ENCODE measurements at places on chromosomes 1 and 21.
A peak's percentile ranks its signal among the peaks of the same experiment; 100 is the strongest.

- DNase-seq, result no peak
These were observed 1269.6 kb upstream of the ADGRL2 start for GRCh38 chr1:80531182-80531581.

DNA sequence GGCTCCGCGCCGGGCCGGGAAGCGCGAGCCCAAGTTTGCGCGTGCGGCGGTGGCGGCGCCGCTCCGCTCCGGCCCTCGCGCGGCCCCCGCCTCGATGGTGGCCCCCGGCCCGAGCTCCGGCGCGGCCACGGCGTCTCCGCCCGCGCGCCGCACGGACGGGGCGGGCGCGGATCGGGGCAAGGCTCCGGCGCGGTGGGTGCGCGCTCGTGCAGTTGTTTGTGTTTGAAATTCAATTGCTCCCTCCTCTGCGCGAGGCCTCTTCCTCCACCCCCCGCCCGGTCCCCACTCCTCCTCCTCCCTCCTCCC, at the start of gene HDGF:
Gene HDGF, minus strand, starts transcription at position 225 of the 306 bp plus-strand sequence. CDS start 246 bp downstream, outside the sequence.
- no peak for DNase-seq

DNA sequence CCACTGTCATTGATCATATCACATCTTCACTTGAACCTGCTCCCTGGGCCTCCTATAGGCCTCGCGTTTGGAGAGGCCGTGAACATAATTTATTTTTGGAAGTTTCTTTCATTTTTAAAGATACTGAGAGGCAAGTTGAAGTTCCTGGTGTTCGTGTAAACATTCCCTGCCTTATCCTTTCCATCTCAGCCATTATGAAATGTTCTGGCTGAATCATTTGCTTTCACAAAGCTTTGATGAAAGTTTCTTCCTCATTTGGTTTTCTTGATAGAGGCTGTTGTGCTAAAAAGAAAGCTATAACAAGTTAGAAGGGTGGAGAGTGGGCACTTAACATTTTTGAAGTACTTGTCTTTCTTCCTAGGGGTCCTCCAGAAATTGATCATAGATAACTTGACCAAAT, 15.5 kb downstream of the CAMTA1 start:
- DNase-seq, result no peak

DNA sequence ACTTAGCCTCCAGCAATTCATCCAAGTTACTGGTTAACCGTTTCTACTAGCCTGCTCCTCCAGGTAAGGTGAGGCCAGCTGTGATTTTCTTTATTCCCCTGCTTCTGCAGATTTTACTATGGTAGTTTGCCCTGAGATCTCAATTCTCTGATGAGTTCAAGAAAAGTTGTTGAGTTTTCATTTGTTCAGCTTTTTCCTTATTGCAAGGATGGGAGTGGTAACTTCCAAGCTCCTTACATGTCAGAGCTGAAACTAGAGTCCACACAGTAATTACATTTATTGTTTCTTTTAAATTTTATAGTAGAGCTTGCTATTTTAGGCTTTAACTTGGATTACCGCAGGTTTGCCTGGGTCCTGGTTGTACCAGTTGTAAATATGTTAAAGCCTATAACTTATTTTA, 76.9 kb upstream of the ZRANB2 start:
- no peak for DNase-seq

- DNase-seq, result no peak
These were observed 182.0 kb upstream of the C21orf91 start for GRCh38 chr21:18000981-18001686.

DNA sequence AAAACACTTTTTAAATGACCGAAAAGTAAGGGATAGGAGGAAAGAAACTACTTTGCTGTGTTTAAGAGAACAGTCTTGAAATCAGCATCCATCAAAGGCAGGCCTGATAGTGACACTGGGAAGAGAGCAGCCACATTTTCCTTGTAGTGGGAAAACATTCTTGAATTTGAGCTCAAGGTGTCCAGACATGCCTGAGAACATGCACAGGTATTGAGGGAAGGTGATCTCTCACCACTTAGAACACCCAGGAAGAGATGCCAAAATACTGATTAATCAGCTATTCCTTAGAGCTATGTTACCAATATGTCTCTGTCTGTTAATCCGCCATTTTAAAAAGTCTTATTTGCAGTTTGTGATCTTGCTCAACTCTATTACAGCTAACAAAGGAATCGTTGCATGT, 25.9 kb downstream of the IL12RB2 start:
- DNase-seq, result no peak

- DNase-seq, result no peak
These were observed 437.0 kb downstream of the SIPA1L2 start for GRCh38 chr1:232192781-232193450.

DNA sequence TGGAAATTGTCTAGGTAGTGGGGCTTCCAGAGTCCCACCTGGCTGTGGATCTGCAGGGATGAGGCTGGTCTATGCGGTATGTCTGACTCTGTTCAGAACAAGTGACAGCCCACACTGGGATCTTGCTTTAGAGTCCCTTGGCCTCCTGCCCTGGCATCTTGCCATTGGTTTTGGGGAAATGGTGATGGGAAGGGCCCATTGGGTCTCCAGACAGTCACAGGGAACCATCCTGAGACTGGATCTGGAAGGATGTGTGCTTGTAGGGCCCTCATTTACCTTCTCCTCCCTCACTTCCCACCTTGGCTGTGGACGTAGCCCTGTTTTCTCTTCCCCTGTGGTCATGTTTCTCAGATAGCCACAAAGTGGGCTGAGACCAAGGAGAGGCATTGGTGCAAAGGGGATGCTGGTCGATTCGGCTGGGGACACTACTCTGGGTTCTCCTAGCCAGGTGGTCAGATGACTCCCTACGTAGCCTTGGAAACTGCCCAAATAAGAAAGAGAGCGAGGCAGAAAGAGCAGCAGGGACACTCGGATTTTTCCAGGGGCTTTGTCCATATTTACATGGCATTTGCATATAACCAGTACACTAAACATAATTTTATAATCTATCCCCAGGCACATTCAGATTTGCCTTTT, 15.1 kb downstream of the SOX13 start:
- no peak for DNase-seq

DNA sequence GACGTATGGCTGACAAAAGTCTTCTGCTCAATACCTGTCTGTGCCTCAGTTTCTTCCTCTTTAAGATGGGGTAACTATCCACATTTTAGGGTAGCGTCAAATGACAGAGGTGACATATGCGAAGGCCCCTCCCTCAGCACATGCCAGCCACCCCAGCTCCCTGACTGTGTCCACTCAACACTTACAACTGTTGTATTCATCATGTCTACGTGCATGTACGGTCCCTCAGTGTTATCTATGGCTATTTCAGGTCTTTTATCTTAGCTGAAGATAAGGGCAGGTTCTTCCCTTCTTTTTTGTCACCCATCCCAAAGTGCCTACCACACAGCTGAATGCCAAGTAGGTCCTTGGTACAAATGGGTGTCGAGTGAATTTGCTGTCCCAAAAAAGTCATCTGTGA, 8.3 kb upstream of the C1orf198 start:
- no peak for DNase-seq

- peak; percentile 69 for DNase-seq
These were observed 299 bp upstream of the PROX1 start for GRCh38 chr1:213987422-213987926.

DNA sequence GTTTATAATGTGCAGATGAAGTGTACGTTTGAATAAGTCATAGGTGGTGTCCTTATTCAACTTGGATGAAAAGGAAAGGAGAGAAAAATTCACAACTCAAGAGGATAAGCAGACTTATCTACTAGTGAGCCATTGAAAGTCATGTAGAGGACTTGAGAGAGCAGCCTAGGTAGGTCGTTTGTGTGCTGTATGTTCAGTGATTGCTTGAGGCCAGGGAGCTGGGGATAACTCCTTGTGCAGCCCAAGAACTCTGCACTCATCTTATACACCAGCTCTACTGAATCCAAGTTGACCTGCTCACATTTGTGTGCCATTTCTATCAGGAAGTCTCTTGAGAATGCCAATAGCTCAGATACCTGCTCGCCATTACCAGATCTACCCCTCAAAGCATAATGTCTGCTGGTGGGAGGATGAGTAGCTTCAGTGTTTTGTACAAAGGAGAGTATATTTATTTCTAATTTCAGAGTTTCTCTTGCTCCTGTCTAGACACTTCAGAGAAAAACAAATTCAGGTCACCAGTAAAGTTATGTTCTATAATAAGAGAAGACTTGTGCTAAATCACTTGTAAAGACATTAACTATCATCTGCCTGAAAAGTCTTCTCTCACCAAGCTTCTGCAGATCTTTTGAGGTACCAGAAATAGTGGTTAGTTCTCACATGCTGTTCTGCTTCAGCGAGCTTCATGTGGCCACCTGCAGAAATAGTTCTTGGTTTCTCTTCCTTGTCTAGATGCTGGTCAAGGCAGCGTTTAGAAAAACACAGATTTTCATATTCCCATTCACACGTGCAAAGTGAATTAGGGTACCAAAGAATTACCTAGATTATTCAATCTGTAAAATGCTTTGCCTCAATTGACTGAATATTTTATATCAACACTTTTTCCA, 10.8 kb downstream of the S1PR1 start:
- no peak for DNase-seq

DNA sequence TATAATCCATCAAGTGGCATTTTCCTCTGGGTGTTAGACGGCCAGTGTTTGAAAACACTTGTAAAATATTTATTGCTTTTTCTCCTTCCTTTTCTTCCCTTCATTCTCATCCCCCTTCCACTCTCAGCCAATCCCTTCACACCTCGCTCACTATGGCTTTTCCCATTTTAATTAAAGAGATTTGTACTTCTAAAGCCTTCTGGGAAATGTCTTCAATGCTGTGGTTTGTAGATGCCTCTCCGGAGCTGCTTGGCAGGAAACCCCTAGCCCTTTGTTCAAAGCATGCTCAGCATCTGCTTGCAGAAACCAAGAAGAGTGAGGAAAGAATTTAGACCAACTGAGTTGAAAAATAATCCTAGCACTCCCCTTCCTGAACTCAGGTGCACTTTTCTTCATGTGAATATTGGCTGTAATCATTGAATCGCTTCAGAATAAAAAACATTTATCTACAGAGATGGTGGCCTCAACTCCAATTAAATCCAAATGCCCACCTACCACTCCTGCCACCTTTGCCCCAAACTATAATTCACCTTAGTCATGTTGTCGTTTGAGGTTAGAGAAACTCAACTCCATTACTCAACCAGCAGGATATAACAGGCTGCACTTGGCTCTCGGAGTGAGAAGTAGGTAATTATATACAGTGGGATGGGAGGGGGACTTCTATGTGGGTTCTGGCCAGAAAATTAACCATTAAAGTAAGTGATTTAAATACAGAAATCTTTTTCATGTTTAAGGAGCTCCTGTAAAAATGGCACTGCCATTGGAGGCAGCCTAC, 659.4 kb upstream of the CAMK1G start:
- DNase-seq, result no peak

GRCh38 chr1:225855503-225856300, 26.5 kb downstream of the TMEM63A start:
- no peak for DNase-seq

DNA sequence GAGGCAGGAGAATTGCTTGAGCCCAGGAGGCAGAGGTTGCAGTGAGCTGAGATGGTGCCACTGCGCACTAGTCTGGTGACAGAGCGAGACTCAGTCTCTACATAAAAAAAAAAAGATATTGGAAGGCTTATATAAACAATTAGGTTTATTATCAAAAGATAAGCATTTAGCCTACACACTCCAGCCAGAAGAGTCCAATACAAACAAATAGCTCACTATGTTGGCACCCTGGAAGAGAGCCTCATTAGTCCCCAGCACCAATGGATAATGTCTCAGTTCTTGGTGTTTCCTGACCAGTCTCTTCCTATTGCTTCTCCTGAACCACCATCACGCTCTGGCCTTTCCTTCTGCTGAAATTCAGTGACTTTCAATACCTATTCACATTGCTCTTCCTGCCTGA, 48.6 kb upstream of the ATP1A1 start:
- DNase-seq, result no peak

- no peak for DNase-seq
These were observed 49.6 kb upstream of the KCTD3 start for GRCh38 chr1:215517441-215517891.

Measured in stimulated activated CD8-positive, alpha-beta memory T cell treated with anti-CD3 and anti-CD28 coated beads, Interleukin-4, amount 100 ng/mL, for 48 hours (primary cell).